Endothelial cell of coronary artery (primary cell): ENCODE measurements at places on chromosomes 4 and X. TPM values are rescaled to one million over a fixed set of nuclear protein-coding genes. Genes with fewer than 3 reads are reported as not detected.

The APEX2 gene
- total RNA-seq: 6.0 and 6.6 TPM in 2 replicates

The RHOXF1 gene
- not detected in 2 replicates for total RNA-seq

The RASSF6 gene
- total RNA-seq: not detected in 2 replicates

The PLXNA3 gene
- total RNA-seq: 8.3 and 16.8 TPM in 2 replicates

The ZNF157 gene
- total RNA-seq: not detected in 2 replicates

The ARSD gene
- total RNA-seq: 19.7 and 23.6 TPM in 2 replicates

The FGFBP1 gene
- total RNA-seq: not detected in 2 replicates
